ENCODE measurements at places on chromosomes 6 and 20.

- no peak for DNase-seq
Measured at GRCh38 chr6:104813552-104813951, 46.2 kb downstream of the HACE1 start.

DNA sequence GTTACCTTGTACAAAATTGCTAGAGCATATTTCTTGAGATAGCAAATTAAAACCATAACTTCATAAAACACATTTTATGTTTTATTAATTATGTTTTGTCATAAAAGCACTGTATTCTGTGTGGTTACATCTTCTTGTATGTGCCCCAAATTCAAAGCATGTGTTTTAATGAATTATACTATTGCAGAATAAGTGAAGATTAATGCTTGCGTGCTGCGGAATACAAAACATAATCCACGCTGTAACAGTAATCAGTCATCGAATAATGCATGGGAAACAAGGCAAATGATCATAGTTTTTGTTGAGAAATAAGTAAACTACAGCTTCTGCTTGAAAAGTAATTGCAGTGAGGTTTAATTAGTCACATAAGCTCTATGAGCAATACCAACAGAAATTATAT, 459.2 kb upstream of the SOX4 start:
- DNase-seq: no peak

- no peak for DNase-seq
Measured at GRCh38 chr20:13862245-13862644, 77.4 kb downstream of the NDUFAF5 start.

DNA sequence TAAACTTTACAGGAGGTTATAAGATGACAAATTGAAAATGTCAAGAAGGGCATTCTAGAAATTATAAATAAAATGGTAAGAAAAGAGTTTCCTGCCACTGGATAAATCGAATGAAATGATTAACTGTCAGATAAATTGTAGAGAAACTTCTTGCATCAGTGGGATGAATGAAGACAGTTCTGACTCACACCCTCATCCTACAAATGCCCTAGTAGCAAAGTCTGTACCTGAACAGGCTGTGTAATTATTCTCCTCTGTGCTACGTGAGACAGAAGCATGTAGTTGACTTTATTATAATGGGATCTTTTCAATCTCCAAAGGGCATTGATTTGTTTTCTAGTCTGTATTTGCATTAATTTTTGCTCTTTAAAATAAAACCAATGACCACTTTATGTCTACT, 47.3 kb downstream of the IYD start:
- DNase-seq: no peak

- DNase-seq: no peak
Measured at GRCh38 chr20:57780398-57780797, 70.6 kb upstream of the PMEPA1 start.

GRCh38 chr6:64252256-64252655, 616.7 kb downstream of the PHF3 start:
- DNase-seq: no peak

DNA sequence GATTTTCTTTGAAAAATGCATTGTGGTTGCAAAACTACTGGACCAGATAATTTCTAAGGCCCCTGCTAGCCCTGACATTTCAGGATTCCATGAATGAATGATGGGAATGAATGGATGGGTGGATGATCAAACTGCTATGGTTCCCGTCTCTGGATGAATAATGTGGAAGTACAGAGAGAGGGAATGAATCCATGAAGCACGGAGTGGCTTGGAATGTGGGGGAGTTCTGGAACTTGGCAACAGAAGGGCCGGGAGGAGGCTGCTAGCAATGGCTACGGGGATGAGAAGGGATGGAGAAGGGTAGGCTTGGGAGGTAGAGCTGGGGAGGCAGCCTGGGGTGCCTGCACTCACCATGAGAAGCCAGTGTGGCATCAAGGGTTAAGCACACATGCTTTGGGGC, 84.8 kb downstream of the NCR2 start:
- DNase-seq: no peak

- peak; percentile 6 for DNase-seq
Measured at GRCh38 chr6:56714982-56715456, 72.3 kb upstream of the DST start.
